HFFc6 (cell line): ENCODE measurements at places on chromosomes 3 and 15. TPM values are rescaled to one million over a fixed set of nuclear protein-coding genes. Genes with fewer than 3 reads are reported as not detected.

DNA sequence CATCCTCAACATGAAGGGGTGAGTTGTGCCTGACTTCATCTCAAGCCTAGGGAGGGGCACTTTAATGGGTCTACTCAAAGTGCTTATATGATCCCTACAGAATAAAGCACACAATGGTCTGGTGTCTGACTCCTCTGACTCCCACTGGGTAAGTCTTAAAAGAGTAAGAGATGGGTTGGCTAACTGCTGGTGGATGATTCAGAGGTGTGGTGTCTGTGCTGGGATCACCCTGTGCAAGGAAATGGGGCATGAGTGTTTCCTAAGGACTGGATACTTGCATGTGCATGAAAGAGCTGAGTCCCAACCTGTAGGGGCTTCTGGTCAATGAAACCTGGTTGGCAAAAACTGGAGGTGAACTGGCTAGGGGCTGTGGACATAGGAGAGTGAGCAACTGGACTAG is 158.8 kb downstream of the IL20RB start:
- DNase-seq: no peak

DNA sequence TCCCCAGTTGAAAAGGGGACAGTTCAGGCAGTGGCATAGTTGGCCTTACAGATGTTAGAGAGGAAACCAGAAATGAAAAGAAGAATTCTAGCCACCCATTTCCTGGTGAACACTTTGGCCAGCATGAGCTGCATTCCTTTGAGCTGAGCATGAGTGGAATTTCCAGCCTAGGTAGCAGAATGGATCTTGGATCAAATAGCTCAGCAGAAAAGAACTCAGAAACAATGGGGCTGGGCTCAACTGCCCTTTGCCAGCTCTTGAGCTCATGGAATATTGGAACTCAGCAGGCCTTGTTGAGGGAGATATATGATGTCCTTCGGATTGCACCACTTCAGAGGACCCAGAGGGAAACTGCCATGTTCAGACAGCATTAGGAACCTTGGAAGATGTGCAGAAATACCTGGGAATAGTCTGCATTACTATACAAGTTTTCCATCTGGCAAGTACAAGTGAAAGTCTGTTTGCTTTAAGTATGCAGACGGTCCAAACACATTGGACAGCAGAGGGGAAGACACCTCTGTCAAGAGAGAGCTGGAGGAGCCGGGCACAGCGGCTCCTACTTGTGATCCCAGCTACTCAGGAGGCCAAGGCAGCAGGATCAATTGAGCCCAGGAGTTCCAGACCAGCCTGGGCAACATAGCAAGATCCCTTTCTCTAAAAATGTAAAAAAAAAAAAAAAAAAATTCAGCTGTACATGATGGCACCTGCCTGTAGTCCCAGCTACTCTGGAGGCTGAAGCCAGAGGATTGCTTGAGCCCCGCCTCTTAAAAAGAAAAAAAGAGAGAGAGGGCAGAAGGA is 3.1 kb upstream of the CDV3 start:
- peak; percentile 68 for DNase-seq

DNA sequence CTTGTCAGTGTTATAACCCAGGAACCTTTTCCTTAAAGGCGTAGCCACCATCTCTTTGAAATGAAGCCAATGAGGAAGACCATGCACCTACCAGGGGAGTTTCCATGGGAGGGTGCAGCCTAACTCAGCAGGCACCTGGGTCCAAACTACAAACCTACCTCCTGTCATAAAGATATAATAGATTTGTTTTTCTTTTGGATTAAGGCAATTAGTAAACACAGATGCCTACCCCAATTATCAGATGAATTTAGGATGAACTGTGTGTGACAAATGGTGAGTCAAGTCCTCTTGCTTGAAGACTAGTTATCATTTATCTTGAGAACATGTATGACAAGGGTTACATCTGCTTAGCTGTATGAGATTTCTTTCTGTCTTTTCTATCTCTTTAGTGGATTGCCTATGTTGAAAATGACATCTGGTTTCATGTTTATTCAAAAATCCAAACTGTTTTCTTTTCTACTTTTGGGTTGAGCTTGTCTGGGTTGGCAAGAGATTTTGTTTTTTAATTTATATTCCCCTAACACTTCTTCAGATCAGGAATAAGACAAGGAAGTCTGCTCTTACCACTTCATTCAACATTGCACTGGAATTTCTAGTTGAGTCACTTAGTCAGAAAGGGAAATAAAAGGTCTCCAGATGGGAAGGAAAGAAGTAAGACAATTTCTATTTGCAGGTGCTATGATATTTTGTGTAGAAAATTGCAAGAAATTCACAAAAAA is 149.9 kb downstream of the NEK10 start:
- peak; percentile 41 for DNase-seq

GRCh38 chr15:64030123-64030522 is 16.2 kb downstream of the DAPK2 start:
- DNase-seq: no peak

GRCh38 chr15:59436774-59437141 is 1.2 kb upstream of the FAM81A start:
- no peak for DNase-seq

GRCh38 chr3:124815781-124816180 is 71.4 kb downstream of the ITGB5 start:
- DNase-seq: no peak

DNA sequence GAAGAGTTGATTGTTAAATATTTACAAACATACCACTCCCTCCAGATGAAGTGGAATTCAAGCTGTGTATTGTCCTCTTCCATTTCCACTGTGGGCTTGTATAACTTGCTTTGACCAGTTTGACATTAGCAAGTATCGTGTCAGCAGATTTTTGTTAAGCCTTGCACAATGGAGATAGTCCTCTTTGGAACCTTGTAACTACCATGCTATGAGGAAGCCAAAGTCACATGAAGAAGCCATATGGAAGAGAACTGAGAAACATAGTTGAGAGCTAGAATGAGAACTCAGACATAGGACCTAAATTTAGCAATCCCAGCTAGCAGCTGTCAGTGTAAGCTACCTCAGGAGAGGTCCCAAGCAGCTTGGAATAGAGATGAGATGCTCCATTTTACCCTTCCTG is 889.2 kb downstream of the PDCD6IP start:
- DNase-seq: no peak

DNA sequence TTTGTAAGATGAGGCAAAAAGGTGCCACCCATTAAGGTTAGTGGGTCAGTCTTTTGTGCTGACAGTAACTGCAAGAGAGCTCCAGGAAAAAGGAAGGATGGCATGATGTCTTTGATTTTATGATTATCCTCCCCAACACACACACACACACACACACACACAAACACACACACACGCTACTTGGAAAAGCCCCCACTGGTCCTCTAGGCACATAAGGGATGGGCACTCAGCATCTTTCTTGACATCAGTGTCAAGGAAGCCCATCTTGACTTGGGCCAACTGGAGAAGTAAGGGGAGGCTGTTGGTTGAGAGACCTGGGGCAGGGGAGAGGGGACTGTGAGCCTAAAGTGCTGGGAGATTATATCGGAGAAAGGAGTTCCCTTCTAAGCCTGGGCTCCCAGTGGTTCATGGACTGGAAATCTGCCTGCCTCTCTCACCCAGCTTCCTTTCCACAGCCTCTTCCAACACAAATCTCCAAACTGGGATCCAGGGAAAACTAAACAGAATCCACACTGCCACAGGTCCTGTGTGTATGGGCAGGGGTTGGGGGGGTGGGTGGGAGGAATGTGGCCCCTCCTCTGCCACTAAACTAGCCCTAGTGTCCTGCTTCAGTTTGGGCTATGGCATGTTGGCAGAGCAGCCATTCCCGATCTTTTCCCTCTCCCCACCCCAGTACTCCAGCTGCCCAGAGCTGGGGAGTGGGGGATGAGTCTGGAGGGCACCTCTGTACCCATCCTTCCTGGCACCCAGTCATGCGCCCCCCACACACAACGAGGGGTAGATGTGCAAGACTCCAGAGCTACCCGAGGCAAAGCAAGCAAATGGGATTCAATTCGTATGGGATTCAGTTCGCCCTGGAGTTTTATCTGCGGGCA is 1.6 kb downstream of the AMOTL2 start:
- DNase-seq: peak; percentile 0

GRCh38 chr3:1587426-1587825 is 494.6 kb downstream of the CNTN6 start:
- DNase-seq: no peak

DNA sequence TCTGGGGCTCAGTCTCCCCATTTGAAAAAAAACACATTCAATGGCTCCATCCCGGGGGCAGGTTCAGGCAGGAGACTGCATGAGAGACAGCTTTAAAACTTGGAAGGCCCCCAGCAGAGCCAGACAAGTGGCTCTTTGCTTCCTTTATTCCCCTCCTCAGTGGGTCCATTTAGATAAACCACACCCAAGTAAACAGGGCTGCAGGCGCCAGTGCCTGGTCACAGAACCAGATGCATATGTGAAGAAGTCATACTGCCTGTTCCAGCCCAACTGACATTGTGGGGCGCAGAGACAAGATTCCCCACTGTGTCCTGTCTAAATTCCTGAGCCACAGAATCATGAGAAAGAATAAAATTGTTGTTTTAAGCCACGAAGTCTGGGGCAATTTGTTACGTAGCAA is 9.0 kb downstream of the FBN1 start:
- DNase-seq: peak; percentile 77

DNA sequence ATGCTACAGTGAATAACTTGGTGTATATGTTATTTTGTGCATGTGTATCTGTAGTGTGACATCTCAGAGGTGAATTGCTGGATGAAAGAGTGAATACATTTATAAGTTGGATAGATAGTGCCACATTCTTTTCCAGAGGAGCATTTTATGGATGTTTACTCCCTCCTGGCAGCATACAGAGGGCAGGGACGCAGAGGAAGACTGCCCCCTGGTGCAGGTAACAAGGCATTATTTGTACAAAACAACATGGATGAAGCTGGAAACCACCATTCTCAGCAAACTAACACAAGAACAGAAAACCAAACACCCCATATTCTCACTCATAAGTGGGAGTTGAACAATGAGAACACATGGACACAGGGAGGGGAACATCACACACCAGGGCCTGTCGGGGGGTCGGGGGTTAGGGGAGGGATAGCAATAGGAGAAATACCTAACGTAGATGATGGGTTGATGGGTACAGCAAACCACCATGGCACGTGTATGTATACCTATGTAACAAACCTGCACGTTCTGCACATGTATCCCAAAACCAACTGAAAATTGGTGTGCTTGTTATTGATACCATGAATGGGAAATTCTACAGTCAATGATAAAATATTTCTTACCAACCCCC is 57.9 kb upstream of the CTXND1 start:
- peak; percentile 31 for DNase-seq

- DNase-seq: peak; percentile 15
Measured at GRCh38 chr3:31699309-31699953, 166.7 kb downstream of the STT3B start.

DNA sequence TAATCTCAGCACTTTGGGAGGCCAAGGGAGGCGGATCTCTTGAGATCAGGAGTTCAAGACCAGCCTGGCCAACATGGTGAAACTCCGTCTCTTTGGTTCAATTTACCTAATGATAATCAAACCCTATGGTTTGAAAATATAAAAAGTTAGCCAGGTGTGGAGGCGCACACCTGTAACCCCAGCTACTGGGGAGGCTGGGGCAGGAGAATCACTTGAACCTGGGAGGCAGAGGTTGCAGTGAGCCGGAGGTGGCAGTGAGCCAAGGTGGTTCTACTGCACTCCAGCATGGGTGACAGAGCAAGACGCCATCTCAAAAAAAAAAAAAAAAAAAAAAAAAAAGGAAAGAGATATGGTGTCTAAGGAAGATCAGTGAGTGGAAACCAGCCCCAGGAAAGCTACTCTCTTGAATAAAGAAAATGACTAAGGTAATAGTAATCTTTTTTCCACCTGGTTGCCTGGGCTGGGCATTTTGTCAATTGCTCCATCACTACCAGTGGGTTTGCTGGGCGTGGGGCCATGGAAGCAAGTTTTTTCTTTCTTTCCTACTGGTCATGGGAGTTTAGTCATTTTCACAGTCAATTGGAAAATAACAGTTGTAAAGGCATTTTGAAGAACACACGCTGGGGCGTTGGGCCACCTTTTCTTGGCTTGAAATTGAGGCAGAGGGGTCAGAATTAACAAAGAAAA is 387.6 kb upstream of the RGMA start:
- DNase-seq: no peak

- no peak for DNase-seq
Measured at GRCh38 chr3:70519913-70520659, 207.6 kb upstream of the MDFIC2 start.

DNA sequence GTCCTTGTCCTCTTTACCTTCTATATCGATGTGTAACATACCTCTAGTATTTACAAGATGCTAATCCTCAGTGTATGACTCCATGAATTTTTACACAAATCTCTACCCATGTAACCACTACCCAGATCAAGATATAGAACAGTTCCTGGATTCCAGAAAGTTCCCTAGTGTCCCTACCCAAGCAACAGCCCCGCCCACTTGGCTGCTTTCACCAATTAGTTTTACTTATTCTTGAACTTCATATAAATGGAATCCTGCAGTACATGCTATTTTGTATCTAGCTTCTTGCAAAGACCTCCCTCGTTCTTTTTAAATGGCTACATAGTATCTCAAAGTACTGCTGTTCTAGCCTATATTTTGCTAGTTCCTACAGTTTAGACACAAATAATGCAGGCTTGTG is 33.0 kb downstream of the CD276 start:
- no peak for DNase-seq

DNA sequence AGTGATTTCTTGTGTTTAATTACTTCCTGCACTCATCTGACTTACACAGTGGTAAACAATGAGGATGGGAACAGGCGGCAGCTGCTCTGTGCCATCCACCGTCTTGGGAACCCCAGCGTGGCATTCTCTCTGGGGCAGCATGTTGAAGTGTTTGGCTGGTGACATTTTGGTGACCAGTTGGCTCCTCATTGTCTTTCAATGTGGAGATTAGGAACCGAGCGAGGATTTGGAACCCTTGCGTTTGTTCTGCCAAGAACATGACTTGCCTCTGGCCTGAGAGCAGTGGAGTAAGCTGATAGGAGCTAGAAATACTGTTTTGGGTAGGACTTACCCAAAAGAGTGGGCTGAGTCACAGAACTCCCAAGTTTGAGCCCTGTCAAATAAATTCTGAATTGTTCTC is 88.8 kb downstream of the IGF1R start:
- no peak for DNase-seq

DNA sequence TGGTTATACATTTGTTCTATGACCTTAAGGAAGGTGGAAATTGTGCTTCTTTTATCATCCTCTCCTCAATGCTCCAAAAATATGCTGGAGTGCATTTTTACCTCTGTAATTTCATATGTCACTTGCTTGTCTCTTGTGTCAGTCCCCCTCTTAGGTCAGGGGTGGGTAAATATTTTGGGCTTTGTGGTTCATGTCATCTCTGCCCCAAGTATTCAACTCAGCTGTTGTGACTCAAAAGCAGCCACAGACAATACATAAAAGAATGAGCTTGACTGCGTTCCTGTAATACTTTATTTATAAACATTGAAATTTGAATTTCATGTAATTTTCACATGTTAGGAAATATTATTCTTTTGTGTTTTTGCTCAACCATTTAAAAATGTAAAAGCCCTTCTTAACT is 60.4 kb upstream of the SLC24A5 start:
- no peak for DNase-seq

Gene VILL
- 3.6 to 4.0 TPM (median 3.8 TPM) in 3 replicates for total RNA-seq

Gene IDH3A
- 69.4 to 80.5 TPM (median 77.0 TPM) in 3 replicates for total RNA-seq

Gene VIPR1
- not detected in 3 replicates for total RNA-seq

Gene FOXL2NB
- total RNA-seq: 0.48 to 4.9 TPM (median 0.59 TPM) in 3 replicates

Gene ESYT3
- 0.09 to 0.18 TPM in 2 of 3 replicates, not detected in the other for total RNA-seq

Gene DUOX2
- total RNA-seq: not detected in 3 replicates

Gene CILP
- total RNA-seq: not detected in 3 replicates

Gene GPR149
- total RNA-seq: not detected in 3 replicates

Gene GABRA5
- total RNA-seq: 3.7 to 7.8 TPM (median 5.6 TPM) in 3 replicates

Gene OSBPL10
- total RNA-seq: 7.9 and 8.7 TPM in 2 replicates

Gene SLC28A2
- total RNA-seq: not detected in 3 replicates

Gene SMCO1
- not detected in 3 replicates for total RNA-seq
